ENCODE measurements at places on chromosomes 3 and 15.

GRCh38 chr3:25907081-25907480 is 117.2 kb downstream of the OXSM start:
- no peak for DNase-seq

GRCh38 chr15:67613211-67613610 is 70.7 kb downstream of the MAP2K5 start:
- no peak for DNase-seq

DNA sequence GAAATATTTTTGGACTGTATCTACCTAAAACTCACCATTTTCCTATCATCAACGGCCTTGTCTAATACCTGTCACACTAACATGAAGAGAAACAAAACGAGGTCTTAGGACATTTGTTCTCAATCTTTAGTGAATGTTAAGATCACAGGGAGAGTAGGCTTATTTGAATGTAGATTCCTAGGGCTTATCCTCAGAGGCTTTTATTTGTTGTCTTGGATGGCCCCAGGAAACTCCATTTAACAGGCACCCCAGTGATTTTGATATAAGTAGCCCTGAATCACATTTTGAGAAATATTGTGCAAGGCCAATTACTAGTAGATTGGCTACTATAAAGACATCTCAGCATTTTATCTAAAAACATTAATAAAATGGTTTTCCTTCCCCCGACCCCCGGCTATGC is 367.4 kb downstream of the GAP43 start:
- no peak for DNase-seq

DNA sequence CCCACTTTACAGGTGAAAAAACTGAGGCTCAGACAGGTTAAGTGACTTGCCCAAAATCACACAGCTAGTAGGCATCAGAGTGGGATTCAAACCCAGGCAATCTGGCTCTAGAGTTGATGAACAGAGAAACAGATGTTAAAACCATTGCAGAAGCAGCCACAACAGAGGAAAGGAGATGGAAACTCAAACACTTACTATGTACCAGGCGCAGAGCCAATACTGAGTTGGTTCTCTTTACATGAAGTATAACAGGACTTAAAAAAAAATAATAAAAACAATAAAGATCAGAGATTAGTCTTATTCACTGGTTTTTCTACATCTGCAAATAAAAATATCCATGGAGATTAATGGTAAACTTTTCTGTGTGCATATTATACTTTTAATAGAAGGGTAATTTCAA is 84.9 kb upstream of the SPATA12 start:
- DNase-seq, result no peak

DNA sequence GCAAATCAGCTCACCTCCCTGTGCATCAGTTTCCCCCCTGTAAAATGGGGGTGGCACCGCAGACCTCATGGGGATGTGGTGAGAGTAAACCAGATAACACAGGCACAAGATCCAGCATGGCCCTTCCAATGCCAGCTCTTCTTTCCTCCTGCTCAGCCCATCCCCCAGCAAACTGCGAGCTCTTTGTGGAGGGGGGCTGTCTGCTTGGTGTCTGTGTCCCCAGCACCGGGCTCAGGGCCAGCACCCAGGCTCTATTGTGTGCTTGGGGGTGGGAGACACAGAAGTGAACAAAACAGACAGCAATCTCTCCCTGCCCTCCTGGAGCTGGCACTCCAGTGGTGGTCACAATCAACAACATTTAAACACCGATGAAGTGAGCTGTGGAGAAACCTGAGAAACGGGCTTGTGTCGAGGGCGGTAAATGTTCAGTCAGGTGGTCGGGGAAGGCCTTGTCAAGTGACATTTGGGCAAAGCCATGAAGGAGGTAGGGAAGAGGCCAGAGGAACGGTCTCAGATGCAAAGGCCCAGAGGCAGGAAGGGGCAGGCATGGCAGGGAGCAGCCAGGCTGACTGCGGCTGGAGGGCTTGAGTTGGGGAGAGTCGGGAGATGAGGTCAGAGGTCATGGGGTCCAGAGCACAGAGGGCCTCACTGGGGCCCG is 28.4 kb downstream of the GRIP2 start:
- no peak for DNase-seq

- no peak for DNase-seq
Measured at GRCh38 chr3:127394984-127395662, 107.3 kb upstream of the PRR20G start.

GRCh38 chr15:61196711-61197586 is 32.2 kb downstream of the RORA start:
- DNase-seq, result no peak

GRCh38 chr3:185175370-185175987 is 22.6 kb upstream of the C3orf70 start:
- DNase-seq, result peak; percentile 72

DNA sequence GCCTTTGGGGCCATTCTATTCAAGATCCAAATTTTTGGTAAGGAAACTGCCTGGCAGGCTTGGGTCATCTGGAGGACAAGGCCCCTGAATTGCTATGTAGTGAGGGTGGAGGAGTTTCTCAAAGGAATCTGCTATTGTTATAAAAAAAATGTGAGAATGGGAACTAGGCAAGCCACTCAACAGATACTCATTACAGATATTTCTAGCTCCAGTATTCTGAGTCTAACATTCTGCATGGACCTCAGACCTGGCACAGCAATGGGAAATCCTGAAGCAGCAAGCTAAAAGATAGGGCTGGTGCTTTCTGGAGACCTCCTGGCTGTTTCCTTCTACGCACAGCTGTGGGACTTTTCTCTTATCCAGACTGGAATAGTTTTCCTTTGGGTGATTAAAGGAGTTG is 430.7 kb upstream of the RBMS3 start:
- DNase-seq, result no peak

- no peak for DNase-seq
Measured at GRCh38 chr15:94290730-94291129, 59.4 kb downstream of the MCTP2 start.

- DNase-seq, result no peak
Measured at GRCh38 chr3:124845406-124845805, 41.8 kb downstream of the ITGB5 start.

- no peak for DNase-seq
Measured at GRCh38 chr3:89375451-89375850, 268.0 kb downstream of the EPHA3 start.

DNA sequence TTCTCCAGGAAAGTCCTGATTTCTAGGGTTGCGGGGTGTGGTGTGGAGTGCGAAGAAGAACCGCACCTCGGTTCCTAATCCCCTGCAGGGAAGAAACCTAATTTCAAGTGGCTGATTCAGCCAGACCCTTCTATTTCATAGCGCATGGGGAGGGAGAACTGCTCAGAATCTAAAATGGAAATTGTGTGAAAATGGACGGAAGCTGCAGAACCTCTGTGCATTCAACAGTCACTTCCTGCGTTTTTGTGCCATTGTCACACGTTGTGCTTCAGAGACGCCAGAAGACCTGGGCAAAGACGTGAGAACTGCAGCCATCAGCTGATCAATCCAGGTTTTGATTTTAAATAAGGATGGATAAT is 1.2 kb downstream of the SIDT1 start:
- DNase-seq, result no peak

DNA sequence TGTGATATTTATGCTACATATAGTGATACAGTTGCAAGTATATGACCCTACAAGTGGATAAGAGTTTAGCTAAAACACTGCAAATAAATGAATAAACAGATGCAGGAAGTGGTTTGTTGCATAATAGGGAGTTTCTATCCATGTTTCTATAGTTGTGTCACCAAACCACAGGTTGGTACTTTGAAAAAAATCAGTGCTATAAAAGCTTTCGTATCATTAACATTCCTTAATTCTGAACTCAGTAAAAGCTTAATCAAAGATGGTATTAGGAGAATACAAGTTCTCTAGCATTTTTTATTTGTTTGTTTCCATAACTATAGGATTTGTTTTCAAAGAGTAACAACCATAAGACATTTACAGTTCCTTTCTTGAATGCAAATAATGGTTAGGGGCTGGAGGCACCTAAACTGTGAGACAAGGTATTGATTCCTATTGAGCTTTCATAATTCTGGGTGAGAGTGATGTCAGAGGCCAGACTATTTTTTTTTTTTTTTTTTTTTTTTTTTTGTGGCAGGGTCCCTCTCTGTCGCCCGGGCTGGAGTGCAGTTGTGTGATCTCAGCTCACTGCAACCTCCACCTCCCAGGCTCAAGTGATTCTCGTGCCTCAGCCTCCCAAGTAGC is 29.6 kb downstream of the CPOX start:
- no peak for DNase-seq

GRCh38 chr3:182792901-182793662 is at the start of gene ATP11B:
TSS of gene ATP11B (plus strand) at chr3:182793504. CDS start at chr3:182793760, 256 bp downstream.
- DNase-seq, result peak; percentile 80

DNA sequence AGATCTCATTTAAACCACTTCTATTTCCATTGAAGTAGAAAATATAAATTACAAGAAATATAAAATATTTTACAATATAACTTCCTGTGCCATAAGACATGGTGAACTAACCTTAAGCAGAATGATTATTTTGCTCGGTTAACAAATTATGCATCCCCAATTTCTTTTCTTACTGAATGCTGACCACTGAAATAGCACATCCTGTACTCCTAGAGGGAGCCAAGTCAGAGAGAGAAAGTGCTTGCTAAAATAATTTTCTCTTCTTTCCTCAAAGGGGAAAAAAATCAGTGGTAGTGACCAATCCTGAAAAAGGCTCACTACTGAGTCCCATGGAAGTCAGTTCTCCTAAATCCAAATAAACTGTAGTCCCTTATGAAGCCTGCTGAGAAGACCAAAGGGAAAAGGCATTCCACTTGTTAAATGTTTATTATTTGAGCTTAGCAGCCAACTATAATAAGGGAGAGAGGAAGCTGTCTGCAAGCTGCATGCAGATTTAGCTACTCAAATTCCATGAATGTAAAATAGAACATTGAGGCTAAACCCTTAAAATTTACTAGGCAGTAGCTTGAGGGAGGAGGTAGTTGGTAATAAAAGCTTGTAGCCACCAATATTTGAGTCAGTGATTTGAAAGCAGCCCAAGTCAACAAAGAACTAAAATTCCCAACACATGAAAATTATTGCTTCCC is 33.1 kb downstream of the CEP152 start:
- no peak for DNase-seq

DNA sequence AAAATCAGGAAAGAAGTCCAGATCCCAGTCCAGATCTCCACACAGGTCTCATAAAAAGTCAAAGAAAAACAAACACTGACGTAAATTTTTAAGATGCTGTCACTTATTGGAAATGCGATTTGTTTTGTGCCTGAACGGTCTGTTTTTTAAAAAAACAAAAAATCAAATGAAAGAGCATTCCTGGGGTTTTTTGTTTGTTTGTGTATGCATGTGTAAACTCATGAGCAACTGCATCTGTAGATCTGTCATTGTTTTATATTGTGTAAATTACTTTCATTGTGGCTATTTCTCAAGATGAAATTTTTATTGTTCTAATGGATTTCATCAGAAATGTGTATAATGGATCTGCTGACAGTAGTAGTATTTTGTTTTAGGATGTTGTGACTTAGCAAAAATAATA is 55.0 kb downstream of the U2SURP start:
- no peak for DNase-seq

- peak; percentile 58 for DNase-seq
Measured at GRCh38 chr15:68055224-68055705, 1.1 kb downstream of the PIAS1 start.

DNA sequence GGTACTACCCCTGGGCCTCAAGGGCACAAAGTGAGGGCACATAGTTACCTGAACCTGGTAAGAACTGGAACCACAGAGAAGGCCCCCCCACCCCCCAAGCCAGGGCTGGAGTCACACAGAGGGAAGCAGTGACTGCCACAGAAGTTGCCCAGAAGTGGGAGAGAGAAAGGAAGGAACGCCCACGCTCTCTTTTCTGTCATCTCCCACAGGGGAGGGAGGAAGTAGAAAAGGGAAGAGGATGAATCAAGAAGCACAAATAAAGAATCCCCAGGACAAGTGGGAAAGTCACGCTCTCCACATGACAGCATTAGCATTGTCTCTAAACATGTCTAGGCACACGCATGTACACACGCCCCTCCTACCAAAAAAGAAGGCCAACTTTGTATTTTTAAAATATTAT is 114.7 kb upstream of the FRMD4B start:
- DNase-seq, result no peak

Data from NCI-H526 (cell line).